ENCODE measurements at places on chromosomes 3 and 15.

DNA sequence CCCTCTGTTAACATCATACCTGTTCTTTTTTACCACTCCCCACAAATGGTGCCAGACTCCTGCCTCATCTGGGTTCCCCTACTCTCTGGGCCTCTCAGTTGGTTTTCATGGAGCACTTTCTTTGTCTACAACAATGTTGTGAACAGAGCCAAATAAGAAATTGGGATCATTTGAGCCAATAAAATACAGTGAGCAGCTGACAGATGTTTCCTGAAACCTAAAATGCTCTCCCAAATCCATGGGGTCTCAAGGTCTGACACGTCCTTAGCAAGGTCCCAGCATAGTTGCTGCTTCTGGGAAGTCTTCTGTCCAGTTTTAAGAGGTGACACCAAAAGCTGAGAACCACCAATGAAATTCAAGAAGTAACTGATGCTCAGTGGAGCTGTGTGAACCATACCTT lies 1.7 kb downstream of the NMNAT3 start:
- DNase-seq, result no peak

DNA sequence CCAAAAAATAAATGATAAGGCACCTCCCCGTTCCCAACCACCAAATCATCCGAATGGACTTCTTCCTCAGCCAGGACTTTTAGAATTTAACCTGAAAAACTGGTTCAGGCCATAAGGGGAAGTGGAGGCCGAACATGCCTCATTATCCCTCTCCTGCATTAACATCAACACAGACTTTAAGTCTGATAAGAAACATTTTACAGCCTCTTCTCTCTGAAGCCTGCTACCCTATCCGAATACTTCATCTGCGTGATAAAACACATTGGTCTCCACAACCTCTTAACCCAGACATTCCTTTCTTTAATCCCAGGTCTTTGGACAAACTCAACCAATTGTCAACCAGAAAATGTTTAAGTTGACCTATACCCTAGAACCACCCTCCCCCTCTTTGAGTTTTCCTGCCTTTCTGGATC lies 850 bp upstream of the SLC41A3 start:
- DNase-seq, result no peak

DNA sequence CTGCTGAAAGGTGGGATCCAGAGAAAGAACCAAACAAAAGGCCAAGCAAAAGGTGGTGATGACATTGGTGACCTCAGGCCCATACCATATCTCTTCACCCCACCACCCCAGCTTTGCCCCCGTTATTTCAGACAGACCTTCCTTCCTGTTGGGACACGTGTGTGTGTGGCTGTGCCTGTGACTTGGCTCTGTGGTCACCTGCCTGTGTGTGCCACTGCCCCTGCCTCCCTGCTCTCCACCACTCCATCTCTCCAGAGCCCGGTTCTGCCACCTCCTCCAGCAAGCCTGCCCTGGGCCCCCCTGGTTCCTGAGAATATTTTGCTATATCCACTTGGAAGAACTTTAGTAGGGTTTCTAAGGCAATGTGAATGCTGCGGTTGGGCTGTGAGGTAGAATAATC lies 28.6 kb upstream of the TLE3 start:
- DNase-seq, result no peak

DNA sequence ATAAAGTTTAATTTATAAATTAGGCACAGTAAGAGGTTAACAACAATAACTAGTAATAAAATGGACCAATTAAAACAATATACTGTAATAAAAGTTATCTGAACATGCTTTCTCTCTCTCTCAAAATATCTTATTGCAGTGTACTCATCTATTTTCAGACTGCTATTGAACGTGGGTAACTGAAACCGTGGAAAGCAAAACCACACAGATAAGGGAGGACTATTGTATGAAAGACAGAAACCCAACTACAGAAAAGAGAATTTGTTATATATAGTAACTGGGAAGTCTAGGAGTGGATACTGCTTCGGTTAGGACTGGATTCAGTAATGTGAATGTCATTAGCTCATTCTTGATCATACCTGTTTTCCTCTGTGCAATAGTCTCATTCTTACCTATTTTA lies 119.3 kb upstream of the DAZL start:
- no peak for DNase-seq

DNA sequence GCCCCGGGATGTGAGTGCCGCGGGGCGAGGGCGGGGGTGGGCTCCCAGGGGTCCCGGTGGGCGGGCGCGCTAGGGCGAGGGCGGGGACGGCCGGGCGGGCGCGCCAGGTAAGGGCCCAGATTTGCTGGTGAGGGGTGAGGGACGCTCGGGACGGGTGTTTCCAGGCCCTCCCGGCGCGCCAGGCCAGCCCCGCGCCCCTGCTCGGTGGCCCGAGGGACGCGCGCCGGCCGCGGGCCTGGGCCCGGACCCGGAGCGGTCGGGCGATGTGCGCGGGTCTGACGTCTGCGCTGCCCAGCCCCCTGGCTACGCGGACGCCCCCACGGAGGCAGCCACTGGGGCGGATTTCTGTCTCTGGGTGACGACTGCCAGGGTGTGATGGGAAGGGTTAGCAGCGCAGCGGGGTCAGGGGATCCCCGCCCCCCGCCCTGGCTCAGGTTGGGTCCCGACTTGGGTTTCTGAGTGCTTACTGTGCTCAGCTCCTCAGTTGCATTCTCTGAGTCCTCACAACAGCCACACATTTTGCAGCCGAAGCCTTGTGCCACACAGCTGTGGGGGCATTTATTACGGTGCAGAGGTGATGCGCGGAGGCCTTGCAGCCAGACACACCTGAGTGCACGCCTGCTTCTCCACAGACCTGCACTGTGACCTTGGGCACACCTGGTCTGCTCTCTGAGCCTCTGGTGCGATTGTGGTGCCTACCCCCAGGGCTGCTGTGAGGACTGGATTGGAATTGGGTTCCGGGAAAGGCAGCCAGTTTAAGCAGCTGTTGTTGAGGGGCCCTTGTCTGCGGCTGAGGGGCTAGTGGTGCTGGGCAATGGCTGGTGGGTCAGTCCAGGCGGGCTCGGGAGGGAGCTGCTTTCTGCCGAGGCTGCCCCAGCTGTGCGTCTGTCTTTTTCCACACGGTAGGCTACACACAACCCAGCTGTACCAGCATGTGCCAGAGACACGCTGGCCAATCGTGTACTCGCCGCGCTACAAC lies 523 bp downstream of the HDAC11 start:
- DNase-seq, result peak; percentile 45

GRCh38 chr3:55487381-55488241 lies 505 bp upstream of the WNT5A start:
- DNase-seq, result peak; percentile 90
